ENCODE measurements at places on chromosomes 5 and 9.

GRCh38 chr9:126959336-126959735 is 44.8 kb downstream of the RALGPS1 start:
- no peaks in the 10 kb centered on the region for H3K36me3 ChIP-seq
- H3K27me3 ChIP-seq = no peaks in the 10 kb centered on the region
- no peak for DNase-seq
- no peaks in the 10 kb centered on the region for H3K4me1 ChIP-seq
- no peak overlapping the region for H3K4me3 ChIP-seq

GRCh38 chr5:111404270-111404769 is 108.0 kb downstream of the STARD4 start:
- no peak overlapping the region for H3K4me3 ChIP-seq
- DNase-seq = no peak
- H3K27me3 ChIP-seq = no peaks in the 10 kb centered on the region
- no peak overlapping the region for H3K27ac ChIP-seq
- no peaks in the 10 kb centered on the region for H3K4me1 ChIP-seq
- no peaks in the 10 kb centered on the region for H3K36me3 ChIP-seq

GRCh38 chr9:127360250-127360649 is 36.7 kb upstream of the SLC2A8 start:
- no peak for DNase-seq
- H3K4me3 ChIP-seq = no peak overlapping the region
- no peaks in the 10 kb centered on the region for H3K4me1 ChIP-seq
- no peaks in the 10 kb centered on the region for H3K27me3 ChIP-seq
- peaks cover 32% of the 10 kb centered on the region for H3K36me3 ChIP-seq

DNA sequence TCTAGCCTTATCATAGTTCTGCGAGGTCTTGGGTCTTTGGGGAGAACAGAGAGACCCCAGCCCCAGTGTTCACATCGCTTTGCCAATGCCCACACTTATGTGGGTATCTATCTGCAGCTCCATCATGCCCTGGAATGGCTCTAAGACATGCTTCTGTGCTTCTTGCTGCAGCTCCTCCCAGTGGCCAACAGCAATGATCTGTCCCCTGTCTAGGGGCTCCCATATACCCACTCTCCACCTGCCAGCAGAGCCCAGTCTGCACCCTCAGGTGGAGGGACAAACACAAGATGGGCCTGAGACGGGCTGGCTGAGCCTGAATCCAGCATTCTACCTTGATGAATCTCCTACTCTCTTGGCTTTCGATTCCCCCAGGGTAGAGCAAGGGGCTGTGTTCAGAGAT is 14.6 kb upstream of the DAP start:
- no peaks in the 10 kb centered on the region for H3K4me1 ChIP-seq
- no peak overlapping the region for H3K4me3 ChIP-seq
- no peak overlapping the region for H3K27ac ChIP-seq
- no peaks in the 10 kb centered on the region for H3K27me3 ChIP-seq

- H3K27ac ChIP-seq = peak overlapping the region; percentile 77
- H3K4me1 ChIP-seq = peaks cover 14% of the 10 kb centered on the region
- H3K27me3 ChIP-seq = no peaks in the 10 kb centered on the region
- DNase-seq = peak; percentile 15
These were observed 471 bp upstream of the GHR start for GRCh38 chr5:42422656-42423280.

DNA sequence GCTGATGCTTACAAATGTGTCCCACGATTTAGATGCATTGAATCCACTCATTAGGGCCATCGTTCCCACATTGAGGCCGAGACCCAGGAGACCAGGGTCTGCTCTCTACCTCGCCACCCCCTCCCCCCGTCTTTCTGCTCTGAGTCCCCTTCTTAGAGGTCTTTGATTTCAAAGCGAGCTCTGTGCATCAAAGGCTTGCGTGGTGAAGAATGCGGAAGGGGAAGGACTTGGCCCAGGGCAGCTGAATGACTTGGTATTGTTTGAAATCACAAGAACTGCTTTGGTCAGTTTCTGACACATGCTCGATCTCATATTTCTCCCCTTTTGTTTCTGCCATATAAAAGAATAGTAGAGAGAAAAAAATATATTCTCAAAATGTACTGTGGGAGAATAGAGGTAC is 78.3 kb upstream of the IRX1 start:
- no peaks in the 10 kb centered on the region for H3K36me3 ChIP-seq
- no peak overlapping the region for H3K4me3 ChIP-seq
- H3K4me1 ChIP-seq = no peaks in the 10 kb centered on the region
- no peaks in the 10 kb centered on the region for H3K27me3 ChIP-seq

DNA sequence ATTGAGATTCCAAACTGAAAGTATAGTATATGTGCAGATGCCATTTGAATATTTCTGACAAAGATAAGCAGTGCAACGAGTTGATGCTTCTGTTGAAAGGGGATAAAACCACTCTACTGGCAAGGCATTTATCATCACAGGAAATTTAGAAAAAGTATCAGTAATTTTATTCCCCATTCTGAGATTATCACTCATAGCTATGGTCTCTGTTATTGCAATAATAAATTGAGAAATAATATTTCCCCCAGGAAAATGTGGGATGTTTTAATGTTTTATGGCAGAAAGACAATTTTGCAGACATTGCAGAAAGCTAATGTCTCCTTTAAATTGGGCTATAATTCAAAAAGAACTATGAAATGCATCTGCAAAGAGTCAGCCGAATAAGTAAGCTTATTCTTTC is 1612.7 kb upstream of the ACO1 start:
- H3K4me3 ChIP-seq = no peak overlapping the region
- H3K36me3 ChIP-seq = no peaks in the 10 kb centered on the region
- H3K27ac ChIP-seq = no peak overlapping the region
- no peaks in the 10 kb centered on the region for H3K4me1 ChIP-seq

DNA sequence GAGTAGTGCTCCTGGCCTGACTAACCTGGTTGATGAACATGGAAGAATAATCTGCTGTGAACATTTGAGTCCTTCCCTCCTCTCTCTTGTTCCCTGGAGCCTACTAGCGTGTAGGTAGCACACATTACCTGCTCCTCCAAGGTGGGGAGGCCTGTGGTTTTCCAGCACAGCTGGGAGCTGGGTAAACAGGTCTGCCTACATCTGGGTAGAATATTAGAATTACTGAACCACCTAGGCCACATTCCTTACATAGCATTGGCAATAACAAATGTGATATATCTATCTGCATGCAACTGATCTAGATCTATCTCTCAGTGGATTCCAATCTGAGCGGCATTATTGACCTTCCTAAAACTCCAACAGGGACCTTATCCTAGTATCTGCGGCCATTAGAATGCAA is 151.0 kb upstream of the ZNF366 start:
- no peaks in the 10 kb centered on the region for H3K36me3 ChIP-seq
- no peak overlapping the region for H3K27ac ChIP-seq
- DNase-seq = no peak
- no peak overlapping the region for H3K4me3 ChIP-seq
- H3K4me1 ChIP-seq = no peaks in the 10 kb centered on the region
- H3K27me3 ChIP-seq = no peaks in the 10 kb centered on the region

- no peak overlapping the region for H3K27ac ChIP-seq
- H3K36me3 ChIP-seq = no peaks in the 10 kb centered on the region
- H3K4me3 ChIP-seq = no peak overlapping the region
- no peaks in the 10 kb centered on the region for H3K27me3 ChIP-seq
These were observed 76.8 kb upstream of the PHYKPL start for GRCh38 chr5:178309271-178310013.

DNA sequence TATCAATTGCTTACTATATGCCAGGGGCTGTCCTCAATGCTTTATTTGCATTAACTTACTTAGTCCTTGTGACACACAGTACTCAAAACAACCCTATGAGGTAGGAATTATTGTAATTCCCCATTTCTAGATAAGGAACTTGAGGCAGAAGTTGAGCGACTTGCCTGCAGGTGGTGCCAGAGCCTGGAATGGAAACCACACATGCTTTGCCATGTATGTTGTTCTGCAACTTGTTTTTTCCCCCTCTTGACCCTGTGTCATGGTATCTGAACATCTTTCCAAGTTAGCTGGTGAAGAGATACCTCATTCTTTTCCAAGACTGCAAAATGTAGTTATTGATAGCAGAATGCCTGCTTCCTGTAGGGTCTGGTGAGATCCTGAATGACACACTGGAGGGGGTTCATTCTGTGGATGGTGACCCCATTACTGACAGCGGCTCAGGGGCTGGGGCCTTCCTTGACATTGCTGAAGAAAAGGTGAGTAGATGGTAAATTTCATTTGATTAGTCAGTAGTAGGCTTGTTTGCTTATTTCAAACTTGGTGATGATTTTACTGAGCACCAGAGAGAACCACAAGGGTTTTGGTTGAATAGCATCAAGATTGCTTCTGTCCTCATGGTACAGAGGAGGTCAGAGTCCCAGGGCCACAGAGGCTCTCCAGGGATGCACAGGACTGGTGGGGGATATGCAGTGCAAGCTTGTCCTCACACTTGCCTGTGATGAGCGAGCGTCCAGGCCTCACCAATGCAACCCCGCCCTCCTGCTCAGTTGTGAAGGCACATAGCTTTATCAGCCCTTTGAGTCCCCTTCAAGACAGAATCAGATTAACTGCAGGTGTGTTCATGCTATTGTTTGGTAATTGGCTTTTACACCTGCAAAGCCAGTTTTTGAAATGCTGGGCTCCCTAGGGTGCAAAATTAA is 57.0 kb downstream of the COL15A1 start:
- peak; percentile 65 for DNase-seq
- no peaks in the 10 kb centered on the region for H3K27me3 ChIP-seq
- H3K27ac ChIP-seq = no peak overlapping the region
- H3K4me1 ChIP-seq = peaks cover under 1% of the 10 kb centered on the region
- H3K4me3 ChIP-seq = no peak overlapping the region
- peaks cover 46% of the 10 kb centered on the region for H3K36me3 ChIP-seq

- H3K4me1 ChIP-seq = no peaks in the 10 kb centered on the region
- DNase-seq = no peak
- H3K36me3 ChIP-seq = no peaks in the 10 kb centered on the region
- H3K27ac ChIP-seq = no peak overlapping the region
- no peak overlapping the region for H3K4me3 ChIP-seq
These were observed 556.3 kb upstream of the KLF4 start for GRCh38 chr9:108045851-108046250.

DNA sequence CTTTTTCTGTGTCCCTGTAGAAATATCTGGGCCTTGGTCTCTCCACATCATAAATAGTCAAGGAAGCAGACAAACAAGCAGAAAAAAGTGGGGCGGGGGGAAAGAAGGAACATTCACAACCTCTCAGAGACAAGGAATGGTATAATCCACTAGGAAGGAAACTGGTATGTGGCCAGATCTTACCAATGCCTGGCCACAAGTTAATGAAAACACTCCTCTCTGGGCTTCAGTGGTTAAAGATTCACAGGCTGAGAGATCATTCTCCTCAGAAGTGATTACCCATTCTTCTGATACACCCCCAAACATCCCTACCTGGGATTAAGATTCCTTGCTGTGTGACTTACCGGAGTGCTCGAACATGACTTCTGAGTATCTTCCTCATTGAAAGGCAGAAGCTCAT is 290.6 kb downstream of the MARCHF11 start:
- DNase-seq = no peak
- H3K4me1 ChIP-seq = no peaks in the 10 kb centered on the region
- H3K27ac ChIP-seq = no peak overlapping the region
- no peaks in the 10 kb centered on the region for H3K36me3 ChIP-seq
- no peak overlapping the region for H3K4me3 ChIP-seq
- H3K27me3 ChIP-seq = no peaks in the 10 kb centered on the region

DNA sequence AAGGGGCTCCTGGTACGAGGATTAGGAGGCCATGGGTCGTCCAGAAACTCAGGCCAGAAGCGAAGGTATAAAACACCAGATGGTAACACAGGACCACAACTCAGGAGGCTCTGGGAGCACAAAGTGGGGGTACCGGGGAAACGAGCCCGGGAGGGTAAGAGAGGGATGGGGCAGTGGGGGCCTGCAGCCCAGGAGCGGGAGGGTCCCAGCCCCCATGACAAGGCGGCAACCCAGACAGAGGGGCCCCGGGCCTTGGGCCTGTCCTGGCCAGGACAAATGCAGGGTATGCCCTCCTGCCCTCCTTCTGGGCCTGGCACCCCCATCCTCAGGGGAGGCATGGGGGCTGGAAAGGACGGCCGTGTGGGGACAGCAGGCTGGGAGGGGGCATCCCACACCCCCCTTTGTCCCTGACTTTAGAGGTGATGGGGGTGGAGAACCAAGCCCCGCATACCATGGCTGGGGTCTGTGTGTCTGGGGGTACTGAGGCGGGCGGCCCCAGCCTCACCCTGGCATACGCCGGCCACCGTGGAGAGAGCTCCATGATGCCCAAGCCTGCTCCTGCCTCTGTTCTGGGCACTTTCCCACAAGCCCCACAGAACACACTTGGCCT is 47.0 kb upstream of the EXOC3 start:
- H3K27me3 ChIP-seq = no peaks in the 10 kb centered on the region
- H3K4me1 ChIP-seq = peaks cover 11% of the 10 kb centered on the region
- H3K4me3 ChIP-seq = no peak overlapping the region
- H3K36me3 ChIP-seq = no peaks in the 10 kb centered on the region

- no peaks in the 10 kb centered on the region for H3K27me3 ChIP-seq
- H3K27ac ChIP-seq = no peak overlapping the region
- no peak for DNase-seq
- no peaks in the 10 kb centered on the region for H3K4me1 ChIP-seq
- no peaks in the 10 kb centered on the region for H3K36me3 ChIP-seq
These were observed 187.9 kb upstream of the NFIL3 start for GRCh38 chr9:91611582-91611981.

GRCh38 chr9:79902825-79903600 is 331.2 kb downstream of the TLE4 start:
- no peak for DNase-seq
- H3K4me3 ChIP-seq = no peak overlapping the region
- no peaks in the 10 kb centered on the region for H3K4me1 ChIP-seq
- no peaks in the 10 kb centered on the region for H3K27me3 ChIP-seq
- no peaks in the 10 kb centered on the region for H3K36me3 ChIP-seq

DNA sequence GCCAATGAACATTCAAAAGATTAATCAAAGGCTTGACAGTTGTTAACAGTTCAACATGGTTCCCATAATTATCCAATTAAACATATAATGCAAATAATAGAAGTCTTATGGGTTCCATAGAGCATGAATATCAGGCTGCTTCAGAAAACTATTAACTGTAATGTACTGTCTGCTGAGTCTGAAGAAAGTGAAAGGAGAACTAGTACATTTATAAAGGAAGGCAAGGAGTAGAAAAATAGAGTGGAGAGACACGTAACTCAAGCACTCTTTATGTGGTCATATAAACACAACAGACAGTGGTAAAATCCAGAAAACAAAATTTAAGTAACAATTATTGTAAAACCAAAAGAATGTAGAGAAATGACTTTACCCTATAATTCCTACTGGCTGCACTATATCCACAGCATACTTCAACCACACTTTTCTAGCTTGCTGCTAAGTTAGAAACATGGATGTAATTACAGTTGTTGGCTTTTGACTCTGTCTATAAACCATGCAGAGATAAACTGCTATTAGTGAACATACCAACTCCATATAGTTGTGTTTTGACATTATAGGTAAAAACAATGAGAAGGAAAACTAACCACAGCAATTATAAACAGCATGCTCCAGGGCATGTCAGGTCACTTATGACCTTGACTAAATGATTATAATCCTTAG is 32.7 kb downstream of the NFIB start:
- H3K36me3 ChIP-seq = no peaks in the 10 kb centered on the region
- H3K27ac ChIP-seq = no peak overlapping the region
- H3K4me3 ChIP-seq = no peak overlapping the region

GRCh38 chr9:101571114-101571513 is 23.7 kb downstream of the PPP3R2 start:
- no peak for DNase-seq
- no peak overlapping the region for H3K4me3 ChIP-seq
- H3K36me3 ChIP-seq = no peaks in the 10 kb centered on the region
- H3K4me1 ChIP-seq = no peaks in the 10 kb centered on the region
